ENCODE measurements at places on chromosomes 6 and 20.

DNA sequence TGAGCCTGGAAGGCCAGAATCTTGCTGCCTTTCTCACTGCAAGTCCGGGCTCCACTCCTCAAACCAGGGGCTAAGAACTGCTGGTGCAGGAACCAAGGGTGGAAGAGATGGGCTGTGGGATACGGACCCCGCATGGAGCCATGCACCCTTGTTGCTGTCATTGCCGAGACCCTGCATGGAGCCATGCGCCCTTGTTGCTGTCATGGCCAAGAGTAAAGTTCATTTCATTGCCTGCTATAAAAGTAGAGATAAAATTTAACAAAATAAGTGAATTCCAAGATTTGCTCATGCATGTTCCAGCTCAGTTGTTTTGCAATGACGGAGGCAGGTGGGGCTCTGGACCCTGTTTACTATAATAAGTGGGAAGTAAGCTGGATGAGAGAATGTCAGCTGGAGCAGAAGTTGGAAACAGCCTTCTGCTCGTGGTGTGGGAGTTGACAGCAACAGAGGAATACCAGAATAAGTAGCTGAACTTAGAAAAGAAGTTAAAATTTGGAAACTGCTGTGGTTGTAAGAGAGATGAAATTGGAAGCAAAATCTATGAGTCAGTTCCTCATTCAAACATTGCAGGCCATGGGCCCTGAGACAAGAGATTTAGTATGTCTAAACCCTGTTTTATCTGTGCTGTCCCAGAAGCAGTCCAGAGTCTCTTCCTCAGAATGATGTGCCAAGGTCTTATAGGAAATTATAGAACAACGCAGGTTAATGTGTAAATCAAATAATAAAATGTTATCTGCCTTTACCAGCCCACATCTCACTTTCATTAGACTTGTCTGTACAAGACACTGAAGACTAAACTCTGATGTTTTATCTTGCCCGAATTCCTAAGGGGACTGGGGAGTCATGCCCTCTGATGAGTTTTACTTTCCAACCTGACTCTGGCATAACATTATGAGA lies 15.8 kb upstream of the THBS2 start:
- peak; percentile 49 for DNase-seq

DNA sequence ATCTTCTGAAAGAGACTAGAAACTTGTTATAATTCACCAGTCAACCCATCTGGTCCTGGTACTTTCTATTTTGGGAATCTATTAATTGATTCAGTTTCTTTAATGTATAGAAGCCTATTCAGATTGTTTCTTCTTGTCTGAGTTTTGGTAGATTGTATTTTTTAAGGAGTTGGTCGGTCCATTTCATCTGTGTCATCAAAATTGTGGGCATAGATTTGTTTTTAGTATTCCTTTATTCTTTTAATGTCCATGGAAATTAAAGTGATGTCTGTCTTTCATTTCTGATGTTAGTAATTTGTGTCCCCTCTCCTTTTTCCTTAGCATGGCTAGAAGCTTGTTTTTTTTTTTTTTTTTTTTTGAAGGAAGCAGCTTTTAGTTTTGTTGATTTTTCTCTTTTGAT lies 15.2 kb downstream of the STXBP5 start:
- no peak for DNase-seq

- DNase-seq = no peak
Observed at GRCh38 chr6:112682071-112682470, 334.9 kb downstream of the RFPL4B start.

DNA sequence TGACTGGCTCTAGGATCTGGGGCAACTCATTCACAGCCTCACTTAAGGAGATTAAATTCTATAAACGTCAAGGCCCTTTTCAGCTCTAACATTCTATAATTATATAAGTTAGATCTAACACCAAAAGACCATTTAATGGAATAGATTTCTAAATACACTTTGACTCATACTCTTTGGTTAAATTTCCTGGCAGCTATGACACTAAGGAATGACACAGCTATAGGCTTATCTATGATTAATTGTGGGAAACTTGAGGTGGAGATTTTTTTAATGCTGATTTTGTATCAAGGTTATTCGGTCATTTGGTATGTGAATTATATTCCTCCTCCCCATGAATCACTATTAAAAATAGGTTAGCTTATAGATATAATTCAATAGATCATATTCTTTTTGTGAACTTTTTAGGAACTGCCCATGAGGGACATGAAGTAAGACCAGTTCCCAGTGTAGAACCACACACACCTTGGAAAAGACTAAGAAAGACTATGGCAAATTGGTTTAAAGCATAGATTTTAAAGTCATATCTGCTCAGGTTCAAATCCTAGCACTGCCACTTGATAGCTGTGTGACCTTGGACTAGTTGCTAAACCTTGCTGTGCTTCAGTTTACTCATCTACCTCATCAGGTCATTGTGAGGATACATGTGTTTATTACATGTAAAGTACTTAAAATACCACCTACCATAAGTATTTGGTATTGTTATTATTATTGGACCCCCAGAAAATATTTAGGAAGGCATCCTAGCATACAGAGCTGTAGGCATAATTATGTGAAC lies 116.0 kb downstream of the CRYBG1 start:
- no peak for DNase-seq

- no peak for DNase-seq
Observed at GRCh38 chr20:63942969-63943807, 13.0 kb downstream of the UCKL1 start.

All from tibial nerve (tissue), 4 donors.